ENCODE measurements at places on chromosomes 3 and 15.

- no peak for DNase-seq
Observed at GRCh38 chr15:36737430-36737891, 158.0 kb downstream of the CDIN1 start.

DNA sequence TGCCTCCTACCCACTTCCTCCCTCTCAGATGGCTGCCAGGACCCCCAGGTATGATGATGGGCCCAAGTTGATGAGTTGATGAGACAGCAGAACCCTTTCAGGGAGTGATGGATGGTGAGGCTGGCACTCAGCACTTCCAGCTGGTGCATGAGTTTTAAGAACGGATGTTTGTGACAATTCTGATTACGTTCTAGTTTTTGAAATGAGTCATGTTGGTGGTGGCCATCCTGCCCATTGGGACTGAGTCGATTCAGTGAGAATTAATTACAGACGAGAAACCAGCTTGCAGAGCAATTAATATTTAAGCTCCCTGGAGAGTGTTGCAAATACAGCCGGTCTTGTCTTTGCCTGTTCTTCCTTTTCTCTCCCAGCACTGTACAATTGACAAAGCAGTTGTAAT lies 56.9 kb upstream of the NR2C2 start:
- DNase-seq = no peak

DNA sequence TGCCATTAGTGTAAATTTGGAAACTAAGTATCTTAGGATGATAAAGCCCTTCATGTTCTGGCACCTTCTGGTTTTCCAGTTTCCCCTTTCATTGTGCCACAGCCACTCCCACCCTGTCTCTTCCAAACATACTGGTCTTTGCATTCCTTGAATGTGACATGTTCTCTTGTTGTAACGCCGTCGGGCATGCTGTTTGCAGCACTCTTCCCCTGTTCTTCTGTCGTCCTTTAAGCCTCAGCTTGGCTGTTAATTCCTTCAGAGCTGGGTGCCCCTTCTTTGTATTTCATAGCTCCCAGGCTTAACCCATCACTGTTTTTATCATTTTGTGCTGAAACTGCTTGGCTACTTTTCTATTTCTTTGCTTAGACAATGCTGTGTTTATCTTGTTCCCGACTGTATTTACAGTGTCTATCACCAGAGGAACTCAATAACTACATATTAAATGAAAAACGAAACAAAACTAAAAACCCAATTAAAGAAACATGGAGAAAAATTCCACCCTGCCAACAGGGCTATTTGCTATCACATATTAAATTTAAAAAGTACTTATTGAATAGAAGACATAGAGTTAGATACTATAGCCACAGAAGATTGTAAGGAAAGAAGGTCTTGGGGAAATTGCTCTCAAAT lies 95.4 kb upstream of the KCNAB1 start:
- DNase-seq = no peak

DNA sequence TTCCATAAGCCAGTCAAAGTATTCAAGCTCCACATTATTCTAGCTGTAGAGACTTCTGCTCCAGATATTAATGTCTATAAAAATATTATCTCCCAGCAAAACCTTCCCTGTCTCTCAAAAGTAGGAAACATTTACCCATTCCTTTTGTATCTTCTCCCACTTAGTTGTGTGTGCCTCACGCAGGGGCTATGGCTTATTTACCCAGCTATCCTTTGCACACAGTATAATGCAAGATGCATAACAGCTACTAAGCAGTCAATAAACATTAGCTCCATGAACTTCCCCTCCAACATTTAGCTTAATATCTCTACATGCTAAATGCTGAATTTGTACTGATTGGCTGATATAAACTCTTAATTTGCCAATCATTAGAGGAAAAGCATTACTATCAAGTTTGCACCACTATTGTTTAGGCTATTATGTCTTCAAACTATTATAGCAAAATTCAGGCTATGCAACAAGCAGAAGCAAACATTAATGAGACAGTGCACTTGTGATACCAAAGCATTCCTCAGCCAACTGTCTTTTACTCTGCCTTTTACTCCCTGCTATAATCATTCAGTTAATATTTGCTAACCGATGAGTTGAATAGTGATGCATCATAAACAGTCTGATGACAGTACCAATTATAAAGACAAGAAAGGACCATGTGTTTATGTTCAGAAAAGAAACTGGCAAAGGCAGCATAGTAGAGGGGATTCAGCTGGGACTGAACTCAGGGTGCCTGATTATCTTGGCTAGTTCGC lies 81.2 kb downstream of the PLCH1 start:
- DNase-seq = peak; percentile 80

Measured in NCI-H1930 (cell line).